ENCODE measurements at places on chromosomes 16 and 17.

DNA sequence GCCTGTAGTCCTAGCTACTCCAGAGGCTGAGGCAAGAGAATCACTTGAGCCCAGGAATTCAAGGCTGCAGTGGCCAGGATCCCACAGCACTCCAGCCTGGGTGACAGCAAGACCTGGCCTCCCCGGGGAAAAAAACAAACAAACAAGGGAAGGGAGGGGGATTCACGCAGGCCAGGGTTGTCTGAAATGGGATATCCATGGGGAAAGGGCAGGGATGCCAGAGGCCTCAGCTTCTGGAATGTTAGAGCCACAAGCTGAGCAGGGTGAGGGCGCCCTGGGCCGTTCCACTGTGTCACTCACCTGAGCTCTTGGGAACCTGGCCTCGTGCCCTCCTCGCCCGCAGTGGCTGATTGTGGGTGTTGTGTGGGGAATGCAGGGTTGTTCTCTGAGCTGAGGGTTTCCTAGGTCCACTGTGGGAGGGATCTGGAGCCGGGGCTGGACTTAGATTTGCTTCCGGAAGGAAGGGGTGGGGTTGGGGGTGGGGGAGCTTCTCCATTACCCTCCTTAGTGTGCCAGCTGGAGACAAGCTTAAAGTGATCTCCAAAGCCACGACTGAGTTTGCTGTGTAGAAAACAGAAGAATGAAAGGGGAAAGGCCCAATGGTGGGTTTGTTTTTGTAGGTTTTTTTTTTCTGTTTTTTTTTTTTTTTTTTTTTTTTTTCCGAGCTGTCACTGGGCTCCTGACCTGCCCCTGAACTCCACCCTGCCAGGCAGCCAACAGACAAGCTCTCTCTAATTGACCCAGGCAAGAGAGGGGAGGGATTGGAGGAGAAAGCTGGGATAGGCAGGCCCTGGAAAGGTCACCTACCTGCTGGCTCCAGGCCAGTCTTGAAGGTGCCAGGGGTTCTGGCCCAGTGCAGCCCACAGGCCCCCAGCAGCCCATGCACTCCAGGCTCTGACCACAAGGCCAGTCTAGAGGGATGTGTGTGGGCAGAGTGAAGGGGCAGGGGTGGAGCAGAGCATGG is at the start of gene SULT1A1:
Gene SULT1A1, minus strand, starts transcription at position 414 of the 964 bp plus-strand sequence. CDS start 1,189 bp downstream, outside the sequence.
- no peak for DNase-seq

DNA sequence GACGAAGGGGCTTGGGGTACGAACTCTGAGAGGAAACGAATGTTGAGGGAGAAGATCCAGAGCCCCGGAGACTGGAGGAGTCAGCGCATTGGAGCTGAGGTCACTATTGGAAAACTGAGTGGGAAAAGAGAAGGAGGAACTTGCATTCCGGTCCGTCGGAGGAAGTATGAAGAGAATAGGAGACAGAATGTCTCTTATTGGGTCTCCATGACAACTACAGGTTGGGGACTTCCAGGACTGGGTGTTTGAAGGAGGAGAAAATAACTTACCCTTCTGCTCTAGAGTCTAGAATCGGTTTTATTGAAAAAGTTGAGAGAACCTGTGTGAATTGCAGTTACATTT is 537 bp downstream of the GOSR1 start:
- DNase-seq = peak; percentile 32

DNA sequence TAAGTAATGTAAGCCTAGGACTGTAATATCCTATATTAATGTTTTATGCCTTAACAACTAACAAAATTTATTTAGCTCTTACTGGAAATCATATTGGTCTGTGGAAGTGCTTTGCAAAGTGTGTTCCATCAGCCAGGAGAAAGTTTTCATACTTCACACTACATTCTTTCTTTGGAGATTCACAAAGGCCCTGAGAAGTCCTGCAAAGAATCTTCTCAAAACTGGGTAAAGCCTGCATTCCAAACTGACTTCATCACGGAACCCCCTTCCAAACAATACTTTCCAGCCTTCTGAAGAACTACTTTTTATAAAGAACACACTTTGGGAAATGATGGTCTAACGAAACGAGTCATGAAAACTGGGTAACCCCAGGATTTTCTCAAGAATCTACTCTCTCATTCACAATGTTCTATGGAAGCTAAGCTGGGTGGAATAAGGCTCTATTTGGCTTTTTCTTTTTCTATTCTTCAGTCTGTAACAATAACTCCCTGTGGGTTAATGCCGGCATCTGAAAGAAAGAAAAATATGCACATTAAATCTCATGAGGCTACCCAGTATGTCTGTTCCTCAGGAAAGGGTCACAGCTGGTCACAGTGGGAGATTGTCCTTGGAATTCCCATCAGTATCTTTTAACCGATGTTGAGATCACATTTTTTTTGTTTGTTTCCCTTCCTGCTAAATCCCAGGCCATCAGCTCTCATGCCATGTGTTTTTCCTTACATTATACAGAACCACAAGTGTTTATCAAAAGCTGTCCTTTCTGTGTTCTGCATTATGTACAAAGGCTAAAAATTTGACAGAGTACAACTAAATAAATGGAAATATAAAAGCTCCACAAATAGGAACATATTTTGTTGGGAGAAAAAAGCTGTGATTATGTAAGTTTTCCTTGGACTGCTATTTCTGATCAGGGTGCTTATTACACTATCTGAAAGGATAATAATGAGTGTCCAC is 12.8 kb upstream of the AKAP1 start:
- no peak for DNase-seq

DNA sequence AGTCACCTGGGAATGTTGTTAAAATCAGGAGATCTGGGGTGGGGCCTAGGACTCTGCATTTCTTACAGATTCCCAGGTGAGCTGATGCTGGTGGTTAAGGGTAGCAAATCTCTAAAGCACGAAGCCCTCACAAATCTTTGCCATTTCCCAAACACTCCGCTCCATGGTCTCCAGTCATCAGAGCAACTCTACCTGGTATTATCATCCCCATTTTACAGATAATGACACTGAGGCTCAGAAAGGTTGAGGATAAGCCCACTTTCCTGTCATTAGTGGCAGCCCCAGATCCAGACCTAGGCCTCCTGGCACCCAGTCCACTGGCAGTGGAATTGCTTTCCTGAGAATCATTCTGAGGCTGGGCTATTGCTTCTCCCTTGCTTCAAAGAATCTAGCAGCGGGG is 8.7 kb downstream of the SLC46A1 start:
- DNase-seq = no peak

DNA sequence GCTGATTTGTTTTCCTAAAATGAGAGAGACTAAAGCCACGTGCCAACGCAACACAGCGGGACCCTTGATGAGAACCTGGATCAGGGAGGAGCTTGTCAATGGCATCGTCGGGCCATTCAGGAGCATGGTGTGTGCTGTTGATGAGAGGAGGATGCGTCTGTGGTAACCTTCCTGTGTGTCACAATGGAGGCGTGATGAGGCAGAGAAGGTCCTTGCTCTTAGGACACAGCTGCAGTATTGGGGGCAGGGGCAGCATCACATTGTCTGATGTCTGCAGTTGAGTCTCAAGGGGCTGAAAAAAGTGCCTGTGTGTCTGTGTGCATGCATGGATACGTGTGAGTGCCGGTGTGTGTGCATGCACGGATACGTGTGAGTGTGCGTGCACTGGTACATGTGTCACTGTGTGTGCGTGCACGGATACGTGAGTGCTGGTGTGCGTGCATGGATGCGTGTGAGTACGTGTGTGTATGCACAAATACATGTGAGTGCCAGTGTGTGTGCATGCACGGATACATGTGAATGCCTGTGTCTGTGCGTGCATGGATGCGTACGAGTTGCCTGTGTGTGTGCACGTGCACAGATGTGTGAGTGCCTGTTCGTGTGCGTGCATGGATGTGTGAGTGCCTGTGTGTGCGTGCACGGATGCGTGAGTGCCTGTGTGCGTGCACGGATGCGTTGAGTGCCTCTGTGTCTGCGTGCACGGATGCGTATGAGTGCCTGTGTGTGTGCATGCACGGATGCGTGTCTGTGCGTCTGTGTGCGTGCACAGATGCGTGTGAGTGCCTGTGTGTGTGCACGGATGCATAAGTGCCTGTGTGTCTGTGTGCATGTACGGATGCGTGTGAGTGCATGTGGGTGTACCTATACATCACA is 39.3 kb downstream of the BAIAP2 start:
- DNase-seq = no peak

DNA sequence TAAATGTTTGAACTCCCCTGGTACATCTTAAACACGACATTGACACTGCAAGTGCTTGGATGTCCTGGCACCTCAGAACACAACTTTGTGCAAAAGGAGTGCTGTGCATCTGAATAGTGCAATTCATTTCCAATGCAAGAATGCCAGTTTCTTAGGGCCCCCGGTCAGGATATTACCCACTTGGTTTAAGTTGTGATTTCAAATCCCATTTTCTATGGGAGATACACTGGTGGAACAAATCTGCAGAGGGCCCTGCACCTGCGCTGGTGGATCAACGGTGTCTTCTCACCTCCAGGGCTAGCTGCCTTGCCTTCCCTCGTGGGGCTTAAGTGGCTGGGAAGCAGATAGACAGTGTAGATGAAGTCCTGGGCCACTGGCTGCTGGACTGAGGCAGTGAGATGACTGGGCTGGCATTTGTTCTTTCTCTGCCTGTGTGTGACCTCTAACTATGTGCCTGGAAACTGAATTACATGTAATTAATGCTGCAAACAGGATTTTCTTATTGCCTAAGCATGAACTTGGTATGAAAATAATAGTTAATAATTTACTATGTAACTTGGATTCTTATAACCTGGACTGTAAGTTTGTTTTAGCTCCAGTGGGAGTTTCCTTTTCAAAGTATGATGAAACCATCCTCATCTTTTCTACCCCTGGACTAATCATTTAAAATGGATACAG is 20.9 kb downstream of the HAPSTR1 start:
- no peak for DNase-seq

DNA sequence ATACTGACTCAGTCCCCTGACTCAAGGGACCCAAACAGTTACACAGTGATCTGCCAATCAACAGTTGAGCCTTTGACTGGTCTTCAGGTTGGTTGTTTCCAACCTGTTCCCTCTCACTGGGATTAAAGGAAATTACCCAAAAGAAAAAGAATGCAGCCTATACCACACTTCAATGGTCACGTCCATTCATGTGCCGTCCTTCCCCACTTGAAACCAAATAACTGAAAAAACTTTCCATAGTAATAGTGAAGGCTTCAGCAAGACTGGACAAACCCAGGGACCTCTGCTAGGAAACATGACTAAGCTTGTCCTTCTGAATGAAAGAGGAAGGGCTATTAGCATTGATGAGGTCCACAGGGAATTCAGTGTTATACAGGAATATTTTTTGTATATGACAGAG is 30.6 kb downstream of the MRPS23 start:
- no peak for DNase-seq

GRCh38 chr17:49241040-49241439 is 10.5 kb upstream of the PHOSPHO1 start:
- no peak for DNase-seq

- DNase-seq = no peak
Measured at GRCh38 chr17:28597606-28598383, 1.0 kb downstream of the SPAG5 start.

GRCh38 chr16:24852281-24852721 is 6.5 kb downstream of the SLC5A11 start:
- no peak for DNase-seq

DNA sequence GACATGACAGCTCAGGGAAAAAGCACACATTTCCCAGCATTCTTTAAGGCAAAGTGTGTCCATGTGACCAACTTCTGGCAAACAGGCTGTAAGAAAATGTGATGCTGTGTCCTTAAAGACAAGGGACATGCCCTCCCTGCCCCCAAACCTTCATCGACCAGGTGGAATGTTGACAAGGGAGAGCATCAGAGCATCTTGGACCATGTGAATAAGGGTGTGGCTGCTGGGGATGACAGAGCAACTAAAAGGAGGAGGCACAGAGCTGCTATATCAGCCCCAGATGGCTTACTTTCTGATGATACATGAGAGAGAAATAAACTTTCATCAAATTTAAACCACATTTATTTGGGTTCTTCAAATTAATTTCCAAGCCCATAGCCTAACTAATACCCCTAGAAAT is 2.2 kb upstream of the ZNF23 start:
- DNase-seq = no peak

- DNase-seq = peak; percentile 56
Measured at GRCh38 chr16:72819345-72819744, 228.6 kb downstream of the ZFHX3 start.

DNA sequence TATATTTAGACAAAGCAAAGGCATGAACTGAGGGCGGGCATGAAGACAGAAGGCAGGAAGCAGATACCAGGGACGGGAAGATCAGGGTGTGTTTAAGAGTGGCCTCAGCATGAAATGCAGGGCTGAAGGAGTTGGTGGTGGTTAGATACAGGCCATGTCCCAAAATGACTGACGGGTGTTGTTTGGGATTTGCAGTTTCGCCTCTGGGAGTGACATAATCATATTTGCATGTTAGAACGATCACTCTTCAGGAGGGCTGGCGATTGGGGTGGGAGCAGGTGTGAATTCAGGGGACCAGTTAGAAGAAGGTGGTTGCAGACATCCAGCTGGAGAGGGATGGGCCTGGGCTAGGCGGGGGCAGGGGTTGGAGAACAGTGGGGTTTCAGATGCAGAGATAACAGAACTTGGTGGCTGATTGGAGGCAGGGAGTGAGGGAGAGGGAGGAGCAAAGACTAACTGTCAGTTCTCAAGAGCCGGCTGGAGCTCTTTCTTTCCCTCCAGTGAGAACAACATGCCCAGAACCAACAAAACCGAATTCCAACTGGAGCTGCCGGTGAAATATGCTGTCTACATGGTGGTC is 27.2 kb upstream of the ITGAX start:
- DNase-seq = no peak

DNA sequence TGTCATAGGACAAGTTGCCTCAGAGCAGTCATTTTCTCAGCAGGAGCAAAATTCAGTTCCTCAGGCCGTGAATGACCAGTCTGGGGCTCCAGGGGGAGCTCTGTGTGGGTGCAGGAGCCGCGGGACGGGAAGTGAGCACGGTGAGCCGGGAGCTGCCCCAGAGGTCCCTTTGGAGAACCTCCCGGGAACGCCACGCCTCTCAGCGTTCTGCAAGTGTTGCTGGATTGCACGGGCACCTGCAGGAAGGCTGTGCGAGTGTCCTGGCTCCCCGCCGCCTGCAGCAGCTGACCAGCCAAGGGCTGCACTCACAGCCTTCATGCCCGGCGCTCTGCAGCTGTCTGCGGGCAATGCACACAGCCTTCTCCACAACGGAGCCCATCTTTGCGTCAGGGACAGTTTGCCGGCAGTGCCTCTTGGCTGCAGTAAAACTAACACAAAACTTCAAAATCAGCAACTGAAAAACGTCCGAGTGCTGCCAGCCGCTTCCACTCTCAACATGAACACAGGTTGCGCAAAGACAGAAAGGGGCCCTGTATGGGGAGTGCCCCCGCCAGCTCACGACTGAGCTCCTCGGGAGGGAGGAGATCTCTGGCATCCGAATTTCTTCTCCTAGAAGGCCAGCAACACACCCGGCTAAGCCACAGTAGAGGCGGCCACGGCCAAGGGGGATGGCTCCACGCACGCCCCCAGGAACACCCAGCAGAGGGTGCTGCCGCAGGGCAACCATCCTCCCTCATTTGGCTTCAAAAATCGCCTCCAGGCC is 16.0 kb downstream of the NDUFAF8 start:
- DNase-seq = peak; percentile 82

GRCh38 chr17:81401723-81402529 is 6.7 kb downstream of the BAHCC1 start:
- no peak for DNase-seq
